Stimulated activated naive B cell treated with anti-CD40 and anti-IgM and Interleukin-4, amounts not matched to agents 10 μg/mL and 1 μg/mL and 100 μg/mL, for 72 hours (primary cell): ENCODE measurements at places on chromosomes 4 and X.

- no peak for DNase-seq
Observed at GRCh38 chrX:108091878-108092291, 307 bp downstream of the ATG4A start.

DNA sequence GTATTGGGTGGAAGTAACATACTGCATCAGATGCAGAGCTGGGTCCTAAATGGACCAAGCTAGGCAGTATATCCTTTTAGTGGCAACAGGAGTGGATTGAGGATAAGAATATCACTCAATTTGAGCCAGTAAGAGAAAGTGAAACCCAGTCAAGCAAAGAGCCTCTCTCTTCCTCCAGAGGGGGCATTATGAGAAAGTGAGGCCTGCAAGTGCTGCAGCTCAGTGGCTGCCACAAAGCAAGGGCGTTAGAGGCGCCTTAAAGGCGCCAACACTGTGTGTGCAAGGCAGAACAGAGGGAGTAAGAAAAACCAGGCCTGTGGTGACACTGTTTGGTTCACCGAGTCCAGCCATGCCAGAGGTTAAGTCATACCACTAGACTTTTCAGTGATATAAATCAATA, 17.5 kb downstream of the STX18 start:
- DNase-seq = peak; percentile 39

- no peak for DNase-seq
Observed at GRCh38 chr4:38003628-38004027, 43.4 kb downstream of the PTTG2 start.

DNA sequence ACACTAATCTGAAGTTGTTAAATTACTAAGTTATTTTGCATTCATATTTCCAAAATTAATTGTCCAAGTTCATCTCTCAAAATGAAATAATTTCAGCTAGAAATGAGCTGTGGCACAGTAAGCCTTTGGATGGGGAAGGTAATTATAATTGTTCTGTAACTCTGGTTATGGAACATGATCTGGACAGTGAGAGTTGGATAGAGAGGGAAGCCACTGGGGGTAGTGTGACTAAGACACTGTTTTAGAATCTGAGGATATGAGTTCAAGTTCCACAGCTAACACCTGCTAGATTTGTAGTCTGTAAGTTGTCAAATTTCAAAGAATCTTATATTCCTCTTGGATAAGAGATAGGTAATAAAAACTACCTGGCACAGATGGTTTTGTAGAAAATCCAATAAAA, 49.5 kb downstream of the DMD start:
- no peak for DNase-seq

DNA sequence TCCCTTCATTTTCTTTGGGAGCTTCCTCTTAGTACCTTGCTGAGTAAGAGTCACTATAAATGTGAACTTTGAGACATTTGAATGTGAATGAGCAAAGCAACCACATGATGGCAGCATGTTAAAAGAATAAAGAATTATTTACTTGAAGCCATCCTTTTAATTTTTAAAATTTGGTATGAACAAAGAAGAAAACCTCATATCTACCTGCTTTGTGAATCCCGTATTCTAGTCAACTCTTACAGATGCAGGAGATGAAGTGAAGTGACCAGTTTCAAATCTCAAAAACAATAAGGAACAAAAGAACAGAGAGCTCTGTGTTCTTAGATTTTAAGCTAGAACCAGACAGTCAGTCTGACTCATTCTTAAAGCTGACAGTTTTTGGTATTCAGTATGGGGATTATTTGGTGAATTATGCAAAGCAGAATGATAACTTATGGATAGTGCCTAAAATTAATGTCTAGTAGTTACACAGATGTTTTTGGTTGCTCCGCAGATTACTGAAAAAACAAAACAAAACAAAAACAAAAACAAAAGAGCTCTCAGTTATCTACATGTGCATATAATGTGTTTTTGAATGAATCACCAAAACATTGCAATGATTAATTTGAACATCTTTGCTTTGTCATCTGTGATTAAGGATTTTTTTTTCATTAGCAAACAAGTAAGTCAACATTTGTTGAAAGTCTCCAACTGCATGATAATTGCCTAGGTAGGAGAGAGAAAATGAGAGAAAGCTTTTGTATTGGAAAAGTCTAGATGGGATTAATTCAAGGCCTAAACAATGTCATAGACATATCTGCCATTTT, 48.2 kb upstream of the H2AZ1 start:
- DNase-seq = no peak

- DNase-seq = no peak
Observed at GRCh38 chr4:85886665-85887064, 411.7 kb downstream of the ARHGAP24 start.

DNA sequence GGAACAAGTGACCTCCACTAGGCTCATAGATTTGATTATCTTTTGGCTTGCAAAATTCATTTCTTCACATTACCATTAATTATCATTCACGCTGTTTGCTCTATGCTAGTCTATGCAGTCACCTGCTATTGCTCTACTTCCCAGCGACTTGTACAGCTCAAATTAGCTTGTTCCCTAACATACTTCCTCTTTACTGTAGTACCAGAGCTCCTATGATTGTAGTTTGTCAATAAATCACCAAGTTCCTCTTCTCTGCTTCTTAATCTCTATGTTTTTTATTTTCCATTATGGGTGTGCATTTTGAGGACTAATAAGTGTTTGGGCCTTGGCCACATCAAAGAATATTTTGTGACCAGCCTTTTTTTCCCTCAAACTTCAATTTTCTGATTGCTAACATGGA, 6.2 kb upstream of the GSPT2 start:
- DNase-seq = no peak

DNA sequence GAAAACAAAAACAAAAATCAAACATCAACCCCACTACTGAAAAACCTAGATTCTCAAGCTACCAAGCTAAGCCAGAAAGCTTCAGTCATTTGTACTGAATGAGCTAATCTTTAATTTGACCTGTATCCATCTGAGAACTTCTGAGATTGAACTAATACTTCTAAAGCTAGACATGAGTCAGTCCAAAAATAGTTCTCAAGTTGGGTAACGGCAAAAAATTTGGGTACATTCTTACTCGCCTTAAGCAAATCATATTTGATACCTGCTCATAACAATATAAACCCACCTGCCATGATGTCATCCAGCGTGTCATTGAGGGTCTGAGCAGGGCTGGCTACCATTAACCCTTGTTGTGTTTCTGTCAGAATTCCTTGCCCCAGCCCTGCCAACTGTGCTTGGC, 69.7 kb upstream of the COX18 start:
- no peak for DNase-seq

GRCh38 chrX:140664939-140665338, 44.6 kb upstream of the LINC00632 start:
- no peak for DNase-seq

DNA sequence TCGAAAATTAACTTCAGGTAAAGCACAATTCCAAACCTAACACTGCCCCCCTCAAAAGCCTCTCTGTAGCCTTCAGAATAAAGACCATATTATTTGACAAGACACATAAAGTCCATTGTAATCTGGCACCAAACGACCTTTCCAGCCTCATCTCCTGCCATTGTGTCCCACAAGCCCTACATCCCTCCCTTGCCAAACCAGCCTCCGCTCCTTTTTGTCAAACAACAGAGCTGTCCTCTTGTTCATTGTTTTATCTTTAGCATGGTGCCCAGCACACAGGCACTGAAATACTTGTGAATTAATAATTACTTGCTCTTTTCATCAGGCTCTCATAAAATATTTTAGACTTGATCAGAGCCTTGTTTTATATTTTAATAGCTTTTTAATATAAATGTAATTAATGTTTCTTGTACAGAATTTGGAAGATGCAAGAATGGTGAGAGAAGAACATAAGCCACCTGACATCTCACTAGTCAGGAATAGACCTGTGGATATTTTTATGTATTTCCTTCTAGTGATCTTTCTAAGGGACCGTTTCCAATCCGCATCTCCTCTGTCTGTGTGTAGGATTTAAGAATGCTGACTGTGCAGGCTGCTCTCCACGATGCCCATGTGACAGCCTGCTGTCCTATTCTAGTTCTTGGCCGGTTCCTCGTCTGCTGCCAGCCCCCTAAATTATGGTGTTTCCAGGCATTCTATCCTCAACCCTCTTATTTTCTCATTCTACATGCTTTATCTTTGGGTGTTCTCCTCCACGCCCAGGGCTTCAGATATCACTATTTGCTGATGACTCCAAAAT, 3.0 kb upstream of the IRF2 start:
- no peak for DNase-seq

DNA sequence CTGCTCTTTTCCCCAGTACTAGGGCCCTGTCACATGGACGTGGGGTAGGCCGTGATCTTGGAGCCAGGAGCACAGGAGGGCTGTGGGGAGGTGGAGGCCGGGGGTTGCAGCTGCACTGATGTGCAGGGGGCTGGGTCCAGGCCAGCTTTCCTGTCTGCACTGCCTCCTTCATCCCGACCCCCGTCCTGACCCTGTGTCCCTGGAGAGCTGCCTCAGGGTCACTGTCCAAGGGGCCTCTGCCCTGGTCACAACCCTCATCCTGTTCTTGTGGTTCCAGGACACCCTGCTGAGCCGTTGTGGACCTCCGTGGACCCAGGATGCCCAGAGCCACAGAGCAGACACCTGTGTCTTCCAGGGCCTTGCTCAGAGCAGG, 91.7 kb upstream of the ADRA2C start:
- no peak for DNase-seq

DNA sequence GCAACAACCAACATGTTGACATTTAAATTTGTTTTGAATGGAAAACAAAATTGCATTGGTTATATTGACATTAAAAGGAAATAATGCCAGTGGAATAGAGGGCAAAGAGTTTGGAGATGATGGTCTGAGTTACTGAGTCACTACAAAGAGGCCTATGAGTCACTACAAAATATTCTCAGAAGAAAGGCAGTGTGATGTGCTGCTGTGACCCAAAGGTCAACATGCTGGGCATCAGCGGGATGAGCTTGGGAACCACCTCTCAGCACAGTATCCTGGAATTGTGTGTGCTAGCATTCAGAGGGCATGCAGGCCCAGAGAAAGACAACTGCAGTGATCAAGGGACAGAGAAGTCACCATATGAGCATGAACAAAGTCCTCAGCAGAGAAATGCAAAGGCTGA, 2.8 kb downstream of the CMC4 start:
- no peak for DNase-seq

DNA sequence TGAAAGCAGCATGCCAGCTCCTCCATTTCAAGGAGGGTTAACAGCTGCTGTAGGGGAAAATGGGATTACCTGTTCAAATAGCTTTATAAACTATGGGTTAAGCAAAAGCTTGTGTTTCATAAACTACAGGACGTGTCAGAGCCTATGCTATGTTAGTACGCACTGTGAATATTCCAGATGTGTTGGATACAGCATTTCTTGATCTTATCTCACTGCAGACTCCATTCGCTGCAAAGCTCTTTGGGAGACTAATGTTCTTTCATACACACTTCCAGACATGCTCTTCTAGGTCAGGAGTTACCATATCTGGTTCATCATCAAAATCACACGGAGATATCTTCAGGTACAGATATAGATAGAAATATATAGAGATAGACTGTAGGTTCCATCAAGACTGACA, 281.2 kb upstream of the FAM241A start:
- DNase-seq = no peak

- DNase-seq = no peak
Observed at GRCh38 chr4:57020467-57021101, 41.9 kb downstream of the POLR2B start.

DNA sequence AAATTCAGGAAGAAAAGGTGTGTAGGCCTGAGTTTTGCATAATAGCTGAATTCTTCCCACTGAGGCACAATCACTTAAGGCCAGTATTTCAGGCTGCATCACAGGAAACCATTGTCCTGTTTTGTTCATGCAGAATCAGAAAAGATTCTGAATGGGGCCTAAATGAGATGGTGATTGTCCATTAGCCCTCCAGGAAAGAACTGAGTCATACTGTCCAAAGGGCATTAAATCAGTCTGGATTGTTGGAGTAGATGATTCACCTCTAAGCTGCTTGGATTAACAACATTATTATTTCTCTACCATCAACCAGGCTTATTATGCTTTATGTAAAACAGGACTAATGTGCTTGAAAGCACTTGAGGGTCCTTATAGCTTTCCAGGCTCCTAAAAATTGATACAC, 36.2 kb downstream of the CT47B1 start:
- DNase-seq = no peak

GRCh38 chrX:38318196-38318595, 9.1 kb downstream of the RPGR start:
- no peak for DNase-seq

- DNase-seq = no peak
Observed at GRCh38 chr4:181998398-181999295, 244.6 kb upstream of the TENM3 start.

DNA sequence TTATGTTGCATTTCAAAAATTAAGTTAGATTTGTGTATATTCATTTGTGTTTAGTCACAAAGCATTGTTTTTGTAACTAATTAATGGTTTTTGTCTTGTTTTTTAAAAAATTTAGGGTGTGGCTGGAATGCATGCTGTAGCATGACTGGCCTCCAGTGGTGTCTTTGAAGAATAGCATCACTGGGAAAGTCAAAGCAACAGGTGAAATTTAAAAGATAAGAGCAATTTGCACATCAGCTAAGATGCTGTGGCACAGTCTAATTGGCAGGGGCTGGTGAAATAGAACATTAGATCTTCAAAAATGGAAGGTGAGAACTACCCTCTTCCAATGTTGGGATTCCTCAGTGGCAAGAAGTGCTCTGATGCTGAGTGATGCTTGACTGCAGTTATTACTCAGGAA, 45.3 kb downstream of the ANK2 start:
- DNase-seq = no peak

- DNase-seq = peak; percentile 81
Observed at GRCh38 chrX:71618303-71618721, at the start of gene CXCR3. Gene CXCR3 (minus strand): TSS chrX:71618511. CDS start chrX:71618449, 62 bp downstream.

GRCh38 chr4:114998316-114998715, 115.1 kb downstream of the NDST4 start:
- DNase-seq = no peak

DNA sequence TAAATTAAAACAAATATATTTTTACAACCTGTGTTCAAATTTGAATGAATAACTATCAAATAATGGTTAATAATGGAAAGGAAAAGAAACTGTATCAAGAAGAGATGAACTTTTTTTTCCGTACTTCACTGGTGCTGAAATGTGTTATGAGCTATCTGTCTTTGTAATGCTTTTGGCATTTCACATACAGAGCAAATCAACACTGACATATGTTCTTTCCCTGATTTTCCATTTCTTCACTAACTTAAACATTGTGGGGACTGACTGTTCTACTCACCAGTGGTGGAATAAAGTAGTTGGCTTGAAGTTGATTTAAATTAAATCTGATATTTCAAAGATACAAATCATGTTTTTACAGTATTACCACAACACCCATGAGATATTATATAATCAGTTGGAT, 304.0 kb upstream of the BMP3 start:
- DNase-seq = no peak

DNA sequence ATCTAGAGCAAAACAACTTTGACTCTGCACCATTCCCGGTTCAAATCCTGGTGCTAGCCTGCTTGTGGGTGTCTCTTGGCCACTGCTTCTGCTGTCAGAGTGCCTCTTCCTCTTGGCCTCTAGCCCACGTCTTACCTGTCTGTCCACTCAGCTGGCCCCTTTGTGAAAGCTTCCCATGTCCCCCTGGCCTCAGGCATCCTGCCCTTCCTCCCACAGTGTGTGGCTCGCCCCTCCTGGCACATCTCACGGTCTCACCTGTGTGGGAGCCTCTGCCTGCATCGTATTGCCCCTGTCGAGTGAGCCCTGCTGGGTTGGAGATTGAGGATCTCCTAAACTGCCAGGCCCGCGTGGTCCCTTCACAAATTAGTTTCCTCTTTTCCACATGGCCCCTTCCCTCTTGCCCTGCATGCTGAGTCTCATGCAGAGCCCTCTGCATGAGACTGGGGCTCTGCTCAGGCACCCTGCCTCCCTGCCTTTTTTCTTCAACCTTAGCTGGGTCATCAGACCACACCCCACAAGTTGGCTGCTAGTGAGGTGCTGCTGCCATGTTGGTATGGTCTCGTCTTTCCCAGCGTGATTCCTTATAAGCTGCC, 53.7 kb upstream of the TADA2B start:
- DNase-seq = no peak
